ENCODE measurements at places on chromosomes 3 and 15.
A peak's percentile ranks its signal among the peaks of the same experiment; 100 is the strongest.

DNA sequence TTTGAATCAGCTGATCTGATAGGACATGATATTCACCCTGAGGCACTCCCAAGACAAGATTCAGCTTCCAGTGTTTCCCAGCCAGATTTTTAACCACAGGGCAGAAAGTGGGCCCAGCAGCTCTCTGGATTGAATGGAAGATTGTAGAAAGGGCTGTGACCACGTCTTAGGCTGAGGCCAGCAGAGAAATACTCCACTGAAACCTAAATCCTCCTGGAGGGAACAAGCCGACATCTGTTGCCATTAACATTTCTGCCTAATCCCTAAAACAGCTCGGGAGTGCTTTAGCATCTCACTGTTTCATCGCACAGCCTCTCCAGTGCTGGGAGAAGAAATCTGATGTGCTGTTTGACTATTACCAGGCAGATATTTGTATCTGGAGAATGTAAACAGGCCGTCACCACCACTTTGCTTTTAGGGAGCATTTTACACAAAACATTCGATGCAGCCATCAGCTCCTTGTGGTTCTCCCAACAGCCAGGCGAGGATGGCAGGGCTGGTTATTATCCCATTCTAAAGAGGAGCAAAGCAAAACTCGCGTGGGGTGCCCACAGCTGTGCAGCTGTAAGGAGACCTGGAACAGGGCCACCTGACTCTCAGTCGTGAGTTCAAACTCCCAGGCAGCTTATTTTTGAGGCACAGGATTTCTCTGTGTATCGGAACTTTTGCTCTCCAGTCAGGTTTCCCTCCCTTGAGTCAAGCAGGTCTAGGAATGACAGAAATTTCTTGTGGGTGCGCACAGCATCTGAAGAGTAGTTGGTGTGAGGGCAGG lies 117.4 kb downstream of the LIPC start:
- DNase-seq, result no peak

- DNase-seq, result no peak
Measured at GRCh38 chr3:4856136-4856535, 123.1 kb upstream of the BHLHE40 start.

- peak; percentile 4 for DNase-seq
Measured at GRCh38 chr15:91142106-91142744, 42.2 kb downstream of the SV2B start.

DNA sequence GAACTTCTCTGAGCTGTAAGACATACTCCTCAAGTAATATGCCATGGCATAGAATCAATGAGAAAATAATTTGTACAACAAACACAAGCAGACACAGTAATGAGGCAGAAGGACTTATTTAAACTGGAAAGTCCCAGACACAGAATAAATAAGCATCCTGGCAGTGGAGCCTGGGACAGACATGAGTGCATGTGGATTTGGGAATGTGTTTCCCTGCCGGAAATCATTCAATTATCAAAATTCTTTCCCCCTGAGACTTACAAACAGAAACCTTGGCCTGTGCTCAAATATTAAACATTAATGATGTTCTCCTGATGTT lies 520.1 kb downstream of the ROBO1 start:
- DNase-seq, result no peak

GRCh38 chr15:68414206-68414555 lies 17.8 kb downstream of the ITGA11 start:
- DNase-seq, result no peak

DNA sequence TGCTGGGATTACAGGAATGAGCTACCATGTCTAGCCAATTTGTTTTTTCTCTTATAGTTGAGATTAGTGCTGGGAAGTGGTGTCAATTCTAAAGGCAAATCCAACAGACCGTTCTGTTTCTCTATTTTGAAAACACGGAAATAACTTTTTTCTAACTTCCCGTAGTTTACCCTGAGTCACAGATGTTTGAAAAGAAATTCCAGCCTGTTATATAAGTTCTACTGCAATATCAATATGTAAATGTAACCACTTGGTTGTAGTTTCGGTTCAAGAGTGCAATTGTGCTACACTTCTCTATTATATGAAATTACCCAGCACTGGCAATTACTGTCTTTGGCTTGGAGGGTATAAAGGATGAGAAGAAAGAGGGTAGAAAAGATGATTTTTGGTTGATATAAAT lies 22.3 kb upstream of the GNB4 start:
- DNase-seq, result no peak

DNA sequence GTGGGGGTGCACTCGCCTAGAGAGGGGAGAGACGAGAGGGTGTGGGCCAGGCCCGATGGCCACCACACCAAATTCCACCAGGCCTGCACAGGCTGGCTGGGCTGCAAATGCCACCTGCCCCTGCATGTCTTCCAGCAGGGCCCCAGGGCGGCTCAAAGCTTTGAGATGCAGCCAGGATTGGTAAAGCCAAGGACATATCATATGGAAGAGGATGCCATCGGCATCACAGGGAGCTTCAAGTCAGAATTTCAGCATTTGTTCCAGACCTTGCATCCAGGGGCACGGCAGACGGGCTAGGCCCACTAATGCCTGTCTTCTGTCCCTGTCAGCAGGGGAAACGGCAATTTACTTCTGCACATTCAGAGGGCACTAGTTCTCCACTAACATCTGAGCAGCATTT lies 97.8 kb downstream of the NUP210 start:
- DNase-seq, result no peak

DNA sequence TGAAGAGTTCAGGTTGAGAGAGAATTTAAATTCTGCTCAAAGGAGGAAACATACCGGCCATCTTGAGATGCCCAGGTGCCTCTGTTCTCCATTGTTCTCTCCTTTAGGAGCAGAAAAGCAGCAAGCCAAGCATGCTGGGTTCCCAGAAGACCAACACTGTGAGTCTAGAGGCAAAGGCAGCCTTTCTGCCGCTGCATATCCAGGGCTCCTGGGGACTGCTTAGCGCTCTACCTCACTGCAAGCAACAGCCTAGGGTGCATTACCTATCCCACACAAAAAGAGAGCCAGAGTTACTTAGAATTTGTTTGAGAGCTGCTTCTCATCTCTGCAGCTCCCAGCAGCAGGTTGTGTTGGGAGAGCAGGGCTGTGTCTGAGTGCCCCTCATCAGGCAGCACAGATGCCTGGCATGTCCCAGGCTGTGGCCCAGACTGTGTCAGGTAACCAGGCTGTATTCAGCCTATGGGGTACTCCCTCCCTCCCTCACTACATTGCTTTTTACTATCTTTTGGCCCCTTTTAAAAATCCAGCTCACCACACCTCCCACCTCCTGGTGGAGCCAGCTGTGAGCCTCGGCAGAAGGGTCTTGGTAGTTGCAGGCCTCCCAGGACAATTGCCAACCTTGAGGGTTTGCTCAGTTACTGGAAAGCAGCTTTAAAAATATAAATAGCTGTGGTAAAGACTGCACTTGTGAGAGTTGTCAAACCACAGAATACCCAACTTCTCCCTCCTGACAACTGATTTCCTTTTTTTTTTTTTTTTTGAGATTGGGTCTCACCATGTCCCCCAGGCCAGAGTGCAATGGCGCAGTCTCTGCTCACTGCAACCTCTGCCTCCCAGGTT lies 30.2 kb downstream of the BCL2L10 start:
- DNase-seq, result peak; percentile 65

GRCh38 chr15:68492855-68493254 lies 60.9 kb upstream of the ITGA11 start:
- no peak for DNase-seq

- DNase-seq, result peak; percentile 64
Measured at GRCh38 chr15:78195735-78196201, 38.6 kb downstream of the ACSBG1 start.

GRCh38 chr3:185488465-185488864 lies 10.4 kb downstream of the TMEM41A start:
- no peak for DNase-seq

DNA sequence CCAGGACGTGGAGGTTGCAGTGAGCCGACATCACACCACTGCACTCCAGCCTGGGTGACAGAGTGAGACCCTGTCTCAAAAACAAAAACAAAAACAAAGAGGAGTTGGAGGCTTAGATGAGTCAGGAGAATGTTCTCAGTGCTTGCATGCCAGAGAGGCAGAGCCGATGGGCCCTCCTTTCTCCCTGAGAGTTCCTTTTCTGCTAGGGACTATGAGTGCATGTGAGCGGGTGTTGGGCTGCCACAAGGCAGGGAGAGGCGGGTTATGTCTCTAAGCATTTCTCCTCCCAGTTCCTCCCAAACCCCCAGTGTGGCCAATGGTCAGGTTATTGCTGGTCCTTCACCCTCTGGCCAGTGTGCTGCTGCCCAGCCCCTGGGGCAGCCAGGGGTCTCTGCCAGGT lies 45.1 kb downstream of the RTP1 start:
- no peak for DNase-seq

DNA sequence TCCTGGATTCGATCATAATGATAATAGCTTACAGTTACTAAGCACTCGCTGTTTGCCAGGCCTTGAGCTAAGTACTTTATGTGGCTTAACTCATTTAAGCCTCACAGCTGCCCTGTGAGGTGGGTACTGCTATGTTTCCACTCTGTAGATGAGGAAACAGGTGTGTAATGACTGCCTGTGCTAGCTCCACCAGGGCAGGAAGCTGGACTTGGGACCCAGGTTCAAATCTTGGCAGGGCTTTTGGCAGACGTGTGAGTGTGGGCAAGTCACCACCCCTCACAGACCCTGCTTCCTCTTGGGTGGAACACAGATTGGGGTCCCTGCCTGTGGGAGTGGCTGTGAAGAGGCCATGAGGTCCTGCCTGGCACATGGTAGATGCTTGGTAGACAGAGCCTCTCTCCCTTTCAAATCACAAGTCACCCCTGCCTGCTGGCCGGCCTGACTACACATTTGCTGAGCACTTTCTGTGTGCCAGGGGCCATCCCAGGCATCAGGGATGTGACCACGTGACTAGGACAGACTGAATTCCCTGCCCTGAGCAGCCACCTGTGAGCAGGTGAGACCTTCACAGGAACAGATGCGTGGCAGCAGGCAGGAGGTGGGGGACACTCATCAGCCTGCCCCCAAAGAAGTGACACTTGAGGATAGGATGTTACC lies 3.7 kb downstream of the EFCC1 start:
- no peak for DNase-seq

DNA sequence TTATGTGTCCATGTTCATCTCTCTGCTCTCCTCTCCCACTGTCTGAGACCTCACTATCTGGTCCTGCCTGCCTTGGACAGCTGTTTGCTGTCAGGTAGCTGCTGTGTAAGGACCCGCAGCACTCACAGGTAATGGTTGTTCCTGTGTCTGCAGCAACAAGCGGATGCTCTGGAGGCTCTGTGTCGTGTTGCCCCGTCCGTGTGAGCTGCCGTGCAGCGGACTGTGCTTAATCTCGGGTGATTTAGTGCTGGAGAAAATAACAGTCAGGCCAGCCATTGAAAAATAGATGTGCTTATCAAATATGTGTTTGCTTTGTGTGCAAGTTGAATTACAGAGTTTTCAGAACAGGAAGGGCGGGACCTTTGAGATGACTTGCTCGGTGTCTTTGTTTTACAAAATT lies 121.4 kb downstream of the GABRG3 start:
- DNase-seq, result no peak

DNA sequence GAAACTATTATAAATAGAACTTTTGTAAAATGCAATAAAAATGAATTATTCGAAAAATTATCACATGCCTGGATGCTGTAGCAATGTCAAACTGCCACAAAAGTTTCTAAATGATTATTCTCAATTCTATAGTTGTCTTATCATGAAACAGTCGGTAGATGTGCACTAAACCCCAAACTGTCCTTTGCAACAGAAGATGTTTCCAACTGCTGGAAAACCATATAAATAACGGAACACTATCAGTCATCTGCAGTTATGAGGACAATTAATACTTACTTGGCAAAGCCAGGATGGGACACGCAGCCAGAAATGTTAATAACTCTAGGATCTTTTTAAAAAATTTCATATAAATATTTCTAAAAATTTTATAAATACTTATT lies 17.5 kb downstream of the EMC4 start:
- DNase-seq, result no peak

- no peak for DNase-seq
Measured at GRCh38 chr3:125107363-125107762, 51.6 kb upstream of the HEG1 start.

GRCh38 chr3:145906301-145906700 lies 254.7 kb downstream of the PLOD2 start:
- DNase-seq, result no peak

DNA sequence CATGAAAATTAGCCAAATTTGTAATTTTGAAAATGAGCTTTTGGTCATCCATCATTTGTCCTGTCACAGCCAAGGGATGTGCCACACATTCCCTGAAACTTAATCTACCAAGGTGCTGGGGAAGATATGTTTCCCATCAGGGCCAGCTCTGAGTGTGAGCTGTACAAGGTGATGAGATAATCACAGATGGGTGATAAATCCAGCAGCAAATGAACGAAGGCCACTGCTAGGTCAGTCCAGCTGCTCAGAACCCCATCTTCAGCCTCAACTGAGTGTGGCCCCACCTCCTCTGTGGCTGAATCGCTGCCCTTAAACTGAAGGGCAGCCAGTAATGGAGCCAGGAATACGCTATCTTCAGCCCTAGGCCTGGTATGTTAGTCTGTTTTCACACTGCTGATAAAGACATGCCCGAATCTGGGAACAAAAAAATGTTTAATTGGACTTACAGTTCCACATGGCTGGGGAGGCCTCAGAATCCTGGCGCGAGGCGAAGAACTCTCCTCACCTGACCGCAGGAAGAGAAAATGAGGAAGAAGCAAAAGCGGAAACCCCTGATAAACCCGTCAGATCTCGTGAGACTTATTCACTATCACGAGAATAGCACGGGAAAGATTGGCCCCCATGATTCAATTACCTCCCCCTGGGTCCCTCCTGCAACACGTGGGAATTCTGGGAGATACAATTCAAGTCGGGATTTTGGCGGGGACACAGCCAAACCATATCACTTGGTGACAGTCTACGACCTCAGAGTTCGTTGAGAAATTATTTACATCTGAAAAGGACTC lies 553.0 kb downstream of the NTRK3 start:
- no peak for DNase-seq

- DNase-seq, result no peak
Measured at GRCh38 chr15:78004919-78005634, 72.4 kb downstream of the TBC1D2B start.

- DNase-seq, result no peak
Measured at GRCh38 chr3:100107221-100107814, 7.0 kb downstream of the FILIP1L start.

DNA sequence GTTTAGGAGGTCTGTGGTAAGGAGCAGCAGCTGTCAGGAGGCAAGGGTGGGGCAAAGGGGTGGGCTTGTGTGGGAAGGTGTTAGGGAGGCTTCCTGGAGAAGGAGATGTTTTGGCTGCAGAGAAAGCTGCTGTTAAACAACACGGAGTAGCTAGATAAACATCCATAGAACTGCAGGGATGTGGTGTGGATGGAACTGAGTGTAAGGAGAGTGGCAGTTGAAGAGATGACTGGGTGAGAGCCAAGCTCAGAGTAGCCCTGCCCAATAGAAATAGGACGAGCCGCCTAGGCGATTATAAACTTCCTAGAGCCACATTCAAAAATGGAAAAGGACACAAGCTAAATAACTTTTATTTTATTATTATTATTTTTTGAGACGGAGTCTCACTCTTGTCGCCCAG lies 19.9 kb downstream of the RPLP1 start:
- DNase-seq, result no peak

GRCh38 chr3:40043444-40043755 lies 234.0 kb downstream of the MYRIP start:
- DNase-seq, result no peak

GRCh38 chr15:84112025-84112424 lies 123.5 kb upstream of the GOLGA6L4 start:
- no peak for DNase-seq

- DNase-seq, result no peak
Measured at GRCh38 chr3:102037209-102037608, 187.9 kb downstream of the NFKBIZ start.

- no peak for DNase-seq
Measured at GRCh38 chr15:85825118-85825517, 30.4 kb upstream of the KLHL25 start.

GRCh38 chr15:51334011-51334451 lies 4.4 kb downstream of the CYP19A1 start:
- no peak for DNase-seq

Data from DND-41 (cell line).